Thoracic aorta (tissue), 2 donors: ENCODE measurements at places on chromosomes 2 and 18.

GRCh38 chr2:173451941-173452340 lies 97.3 kb downstream of the CDCA7 start:
- no peak for DNase-seq

- no peak for DNase-seq
Measured at GRCh38 chr2:234375176-234375880, 121.6 kb downstream of the ARL4C start.

DNA sequence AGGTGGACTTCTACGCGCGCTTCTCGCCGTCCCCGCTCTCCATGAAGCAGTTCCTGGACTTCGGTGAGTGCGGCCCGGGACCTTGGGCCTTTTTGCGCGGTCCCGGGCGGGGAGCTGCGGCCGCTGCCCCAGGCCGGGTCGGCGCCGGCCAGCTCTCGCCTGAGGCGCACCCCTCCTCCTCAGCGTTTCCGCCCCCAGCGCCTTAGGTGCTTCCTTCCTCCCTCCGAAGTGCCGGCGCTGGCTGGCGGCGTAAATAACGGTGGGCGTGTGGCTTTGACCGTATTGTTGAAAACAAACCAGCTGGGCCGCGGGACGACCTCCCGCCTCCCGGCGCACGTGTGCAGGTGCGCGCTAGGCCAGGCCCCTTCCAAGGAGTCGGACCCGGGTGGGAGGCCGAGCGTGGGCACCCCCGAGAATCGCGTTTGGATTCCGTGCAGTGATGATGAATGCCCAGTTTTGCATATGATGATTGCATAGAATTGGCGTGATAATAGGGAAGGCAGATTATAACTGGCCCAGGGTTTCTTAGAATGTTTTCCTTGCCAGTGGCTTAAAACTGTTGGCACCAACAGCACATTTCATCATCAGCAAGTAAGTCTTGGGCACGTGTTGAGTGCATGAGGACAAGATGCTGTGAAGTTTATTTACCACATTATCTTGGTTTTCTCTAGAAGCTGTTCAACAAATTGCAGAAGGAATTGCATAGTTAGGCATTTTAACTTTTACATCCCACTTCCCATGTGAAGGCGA lies 569 bp downstream of the PDK1 start:
- DNase-seq: no peak

- no peak for DNase-seq
Measured at GRCh38 chr18:49905771-49906170, 92.4 kb upstream of the ACAA2 start.

- DNase-seq: no peak
Measured at GRCh38 chr18:13103366-13103765, 112.2 kb downstream of the CEP192 start.

DNA sequence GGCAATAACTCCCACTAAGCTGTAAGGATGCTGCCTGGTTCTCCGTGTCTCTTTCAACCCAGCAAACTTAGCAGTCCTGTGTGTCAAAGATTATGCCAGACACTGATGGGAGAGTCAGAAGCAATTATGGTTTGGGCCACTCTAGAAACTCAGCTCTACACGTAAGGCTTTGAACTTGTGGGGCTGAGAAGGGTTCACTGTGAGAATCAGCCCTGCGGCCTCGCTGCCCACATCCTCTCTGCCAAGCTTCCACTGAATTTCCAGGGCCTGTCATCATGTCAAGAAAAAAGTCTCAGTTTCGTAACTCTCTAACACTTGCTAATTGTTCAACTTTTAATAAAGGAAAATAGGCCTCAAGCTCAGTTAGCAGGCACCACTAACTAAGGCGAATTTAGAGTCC lies 308.8 kb upstream of the LYPD1 start:
- DNase-seq: no peak

- no peak for DNase-seq
Measured at GRCh38 chr2:1701556-1702185, 42.6 kb downstream of the PXDN start.

- DNase-seq: no peak
Measured at GRCh38 chr2:10985260-10985659, 73.5 kb downstream of the KCNF1 start.

GRCh38 chr18:28690836-28691495 lies 514.0 kb upstream of the CDH2 start:
- DNase-seq: no peak

DNA sequence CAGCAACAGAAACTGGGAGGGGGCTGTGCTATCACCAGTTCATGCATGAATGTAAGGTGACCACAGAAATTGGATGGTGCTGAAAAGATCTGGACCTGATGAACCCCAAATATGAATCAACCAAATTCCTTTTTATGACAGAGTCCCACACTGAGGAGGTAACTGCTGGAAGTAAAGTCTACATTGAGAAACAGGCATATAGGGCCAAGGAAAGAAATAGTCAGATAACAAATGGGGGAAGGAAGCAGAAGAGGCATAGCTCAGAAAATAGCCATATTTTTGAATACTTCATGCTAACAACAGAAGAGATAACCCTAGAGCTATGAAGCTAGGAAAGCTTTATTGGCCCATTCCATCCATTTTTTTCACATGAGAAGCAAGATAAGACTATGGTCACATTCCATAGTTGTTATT lies 25.8 kb downstream of the ZC3H6 start:
- no peak for DNase-seq

GRCh38 chr2:178804791-178805190 lies 2.4 kb downstream of the TTN start:
- no peak for DNase-seq

GRCh38 chr2:234625626-234626250 lies 128.9 kb upstream of the ARL4C start:
- no peak for DNase-seq

DNA sequence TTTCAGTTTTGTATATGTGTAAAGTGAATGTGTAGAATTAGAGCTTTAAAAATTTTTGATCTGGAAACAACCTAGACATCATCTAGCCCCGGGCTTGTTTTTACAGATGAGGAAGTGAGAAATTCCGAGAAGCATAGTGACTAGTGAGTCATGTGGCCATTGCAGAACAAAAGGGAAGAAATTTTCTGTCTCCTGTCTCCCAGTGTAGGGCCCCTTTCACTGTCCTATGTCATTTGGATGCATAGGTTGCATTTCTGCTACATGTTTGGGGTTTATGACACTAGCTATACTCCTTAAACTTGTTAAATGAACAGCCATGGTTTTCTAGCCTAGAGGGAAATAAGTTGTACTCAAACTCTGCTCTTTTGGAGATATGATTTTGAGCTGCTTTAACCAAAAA lies 84.6 kb downstream of the PLCL1 start:
- DNase-seq: no peak

DNA sequence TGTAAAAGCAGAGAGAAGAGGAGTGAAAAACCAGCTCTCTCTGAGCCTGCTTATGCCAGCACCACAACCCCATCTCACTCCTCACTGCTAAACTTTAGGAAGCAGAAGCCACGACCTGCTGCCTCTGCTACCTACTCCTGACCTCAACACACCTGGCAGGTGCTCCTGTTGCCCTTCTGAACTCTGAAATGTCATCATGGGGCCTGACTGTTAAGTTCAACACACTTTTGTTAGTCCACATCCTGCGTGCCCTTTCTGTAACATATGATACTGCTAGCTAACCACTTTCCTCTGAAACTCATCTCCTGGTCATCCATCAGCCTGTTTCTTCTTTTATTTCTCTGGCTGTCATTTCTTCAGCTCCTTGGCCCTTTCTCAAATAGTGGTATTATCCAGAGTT lies 118.1 kb downstream of the EPB41L3 start:
- no peak for DNase-seq

DNA sequence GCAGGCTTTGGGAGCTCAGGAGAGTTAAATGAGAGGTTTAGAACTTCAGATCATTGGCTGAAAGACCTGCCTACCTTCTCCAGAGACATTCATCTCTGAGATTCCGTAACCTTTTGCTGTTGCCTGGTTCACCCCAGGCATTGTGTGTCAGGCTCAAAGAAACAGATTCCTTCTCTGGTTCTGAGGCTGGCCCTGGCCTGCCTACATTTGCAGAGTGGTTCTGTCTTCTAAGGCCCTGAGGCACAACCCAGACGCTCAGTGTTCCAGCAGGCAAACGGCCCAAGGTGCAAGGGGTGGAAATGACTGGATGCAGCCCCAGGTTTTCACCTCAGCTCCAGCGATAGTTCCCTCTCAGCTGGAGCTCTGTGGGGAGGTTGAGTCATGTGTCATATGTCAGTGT lies 48.3 kb downstream of the MYO3B start:
- no peak for DNase-seq

- DNase-seq: no peak
Measured at GRCh38 chr2:3488061-3488531, 31.2 kb downstream of the ADI1 start.

- no peak for DNase-seq
Measured at GRCh38 chr18:74806700-74807416, 209.2 kb downstream of the ZNF407 start.

DNA sequence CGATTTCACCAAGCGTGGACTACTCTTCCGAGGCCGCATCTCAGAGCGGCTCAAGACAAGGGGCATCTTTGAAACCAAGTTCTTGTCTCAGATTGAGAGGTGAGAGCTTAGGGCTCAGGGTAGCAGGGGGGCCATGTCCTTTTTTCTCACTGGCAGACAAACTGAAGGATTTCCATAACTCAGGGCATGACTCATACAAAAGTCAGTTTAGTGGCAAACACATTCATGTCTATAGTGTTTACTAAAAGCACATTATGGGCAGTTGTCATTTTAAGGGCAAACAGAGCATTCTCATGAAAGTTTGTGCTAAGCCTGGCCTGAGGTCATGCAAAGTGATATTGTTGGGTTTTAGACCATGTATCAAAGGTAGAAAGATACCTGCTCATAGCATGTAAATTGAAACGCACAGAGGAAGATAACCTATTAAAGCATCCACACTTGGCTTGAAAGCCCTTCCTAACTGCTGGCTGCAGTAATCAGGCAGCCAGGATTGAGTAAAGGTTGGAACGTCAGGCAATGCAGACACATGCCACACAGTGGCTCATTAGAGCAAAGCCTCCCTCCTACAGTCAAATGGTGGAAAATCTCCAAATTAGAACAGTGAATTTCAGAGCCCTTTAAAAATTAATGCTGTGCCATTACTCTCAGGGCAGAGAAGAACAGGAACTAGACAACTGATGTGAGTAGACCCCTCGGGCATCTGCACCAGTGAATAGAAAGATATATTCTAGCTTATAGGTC lies 54.2 kb downstream of the HK2 start:
- DNase-seq: no peak

- DNase-seq: no peak
Measured at GRCh38 chr2:11241412-11242203, 86.3 kb downstream of the SLC66A3 start.

- DNase-seq: no peak
Measured at GRCh38 chr2:113038291-113038690, 14.4 kb downstream of the IL36B start.

GRCh38 chr2:11411244-11411643 lies 54.7 kb downstream of the E2F6 start:
- DNase-seq: no peak

GRCh38 chr2:234392041-234392615 lies 104.8 kb downstream of the ARL4C start:
- no peak for DNase-seq

DNA sequence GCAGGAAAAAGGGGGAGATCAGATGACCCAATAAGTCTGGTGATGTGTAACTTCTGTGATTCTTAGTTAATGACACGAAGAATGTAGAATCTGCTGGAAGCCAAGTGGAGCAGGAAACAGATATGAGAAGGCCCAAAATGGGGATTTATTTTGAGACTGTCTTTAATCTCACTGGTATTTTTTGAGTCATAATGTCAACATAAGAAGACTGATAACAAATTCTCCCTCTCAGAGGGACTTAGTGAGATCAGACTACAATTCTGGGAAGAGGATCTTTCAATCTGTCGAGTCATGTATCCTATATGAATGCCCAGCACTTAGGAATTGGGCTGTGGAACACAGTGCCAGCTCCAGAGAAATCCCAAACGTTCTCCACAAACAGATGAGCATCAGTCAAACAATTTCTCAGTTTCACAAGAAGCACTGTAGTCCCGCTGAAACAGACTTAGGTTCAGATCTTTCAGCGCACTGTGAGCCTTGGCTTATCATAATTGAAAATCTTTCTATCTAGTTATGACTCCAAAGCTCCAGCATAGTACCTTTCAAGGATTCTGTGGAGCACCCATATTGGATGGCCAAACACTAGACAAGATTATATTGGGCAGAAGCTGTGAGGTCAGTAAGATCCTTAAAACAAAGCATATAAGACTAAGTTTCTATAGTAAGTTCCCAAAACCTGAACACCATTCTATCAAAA lies 738.2 kb downstream of the LRP1B start:
- no peak for DNase-seq

- DNase-seq: no peak
Measured at GRCh38 chr18:21602299-21602587, 1.7 kb upstream of the ESCO1 start.

DNA sequence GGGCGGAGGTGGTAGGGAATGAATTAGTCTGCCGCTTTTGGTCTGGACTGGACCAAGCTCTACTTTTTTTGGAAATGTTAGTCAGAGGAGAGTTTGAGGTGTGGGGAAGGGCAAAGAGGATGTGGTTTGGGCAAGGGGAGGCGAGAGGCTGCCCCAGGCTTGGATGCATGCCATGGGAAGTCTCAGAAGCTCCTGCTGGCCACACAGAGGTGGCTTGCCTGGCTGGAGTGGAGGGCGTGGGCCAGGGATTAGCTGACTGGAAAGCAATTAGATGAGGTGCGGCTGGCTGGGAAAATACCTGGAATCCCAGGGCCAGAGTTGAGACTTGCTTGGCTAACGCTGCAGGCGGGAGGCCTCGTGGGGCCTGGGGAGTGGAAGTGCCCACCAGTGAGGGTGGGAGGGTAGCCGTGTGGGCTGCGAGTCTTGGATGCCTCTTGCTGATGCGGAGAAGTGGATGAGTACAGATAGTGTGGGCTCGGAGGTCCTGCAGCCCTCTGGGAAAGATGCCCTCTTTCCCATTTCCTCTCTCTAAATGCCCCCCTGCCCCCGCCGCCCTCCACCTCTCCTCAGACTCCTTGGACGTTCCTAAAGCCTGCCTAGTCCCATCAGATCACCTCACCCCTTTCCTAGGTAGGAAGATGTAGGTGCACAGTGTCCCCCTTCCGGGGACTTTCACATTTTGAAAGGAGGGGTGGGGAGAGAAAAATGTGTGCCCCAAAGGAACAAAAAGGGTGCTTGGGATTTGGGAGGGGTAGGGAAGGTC lies 117.6 kb downstream of the SMAD7 start:
- DNase-seq: no peak

DNA sequence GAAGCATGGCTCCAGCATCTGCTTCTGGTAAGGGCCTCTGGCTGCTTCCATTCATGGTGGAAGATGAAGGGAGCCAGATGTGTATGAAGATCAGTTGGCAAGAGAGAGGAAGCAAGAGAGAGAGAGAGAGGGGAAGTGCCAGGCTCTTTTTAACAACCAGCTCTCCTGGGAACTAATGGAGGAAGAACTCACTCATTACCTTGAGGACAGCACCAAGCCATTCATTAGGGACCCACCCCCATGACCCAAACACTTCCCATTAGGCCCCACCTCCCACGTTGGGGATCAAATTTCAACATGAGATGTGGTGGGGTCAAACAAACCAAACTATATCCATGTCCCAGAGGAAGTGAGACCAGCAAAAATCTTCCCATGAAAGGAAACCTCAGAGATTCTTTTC lies 124.8 kb upstream of the SIX2 start:
- DNase-seq: no peak
